ENCODE measurements at places on chromosomes 2 and 18.

DNA sequence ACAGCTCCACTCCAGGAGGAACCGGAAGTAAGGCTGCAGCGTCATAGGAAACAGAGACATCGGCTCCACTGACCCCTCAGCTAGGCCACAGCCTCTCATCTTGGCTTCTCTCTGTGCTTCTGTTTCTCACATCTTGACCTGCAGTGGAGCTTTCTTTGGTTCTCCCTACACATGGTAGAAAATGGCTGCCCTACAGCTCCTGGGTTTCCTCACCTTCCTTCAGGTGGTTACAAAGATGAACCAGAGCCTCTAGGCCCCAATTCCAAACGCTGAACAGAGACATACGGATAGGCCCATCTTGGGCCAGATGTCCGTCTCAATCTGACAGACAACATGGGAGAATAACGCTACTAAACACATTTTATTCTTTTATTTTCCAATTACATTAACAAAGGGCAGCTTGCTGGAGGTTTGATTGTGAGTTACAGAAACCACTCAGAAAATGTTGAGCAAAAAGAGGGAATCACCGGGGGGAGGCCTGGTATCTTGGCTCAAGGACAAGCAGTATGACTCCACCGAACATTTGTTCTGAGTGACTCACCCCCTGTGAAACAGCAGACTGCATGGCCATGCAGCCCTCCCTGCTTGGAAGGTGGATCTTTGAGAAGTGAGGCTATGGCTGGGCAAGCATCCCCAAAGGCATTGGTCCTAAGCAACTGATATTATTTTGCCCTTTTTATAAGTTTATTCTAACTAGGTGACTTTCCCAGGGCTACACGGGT is 303.5 kb downstream of the CDCA7 start:
- DNase-seq: no peak

DNA sequence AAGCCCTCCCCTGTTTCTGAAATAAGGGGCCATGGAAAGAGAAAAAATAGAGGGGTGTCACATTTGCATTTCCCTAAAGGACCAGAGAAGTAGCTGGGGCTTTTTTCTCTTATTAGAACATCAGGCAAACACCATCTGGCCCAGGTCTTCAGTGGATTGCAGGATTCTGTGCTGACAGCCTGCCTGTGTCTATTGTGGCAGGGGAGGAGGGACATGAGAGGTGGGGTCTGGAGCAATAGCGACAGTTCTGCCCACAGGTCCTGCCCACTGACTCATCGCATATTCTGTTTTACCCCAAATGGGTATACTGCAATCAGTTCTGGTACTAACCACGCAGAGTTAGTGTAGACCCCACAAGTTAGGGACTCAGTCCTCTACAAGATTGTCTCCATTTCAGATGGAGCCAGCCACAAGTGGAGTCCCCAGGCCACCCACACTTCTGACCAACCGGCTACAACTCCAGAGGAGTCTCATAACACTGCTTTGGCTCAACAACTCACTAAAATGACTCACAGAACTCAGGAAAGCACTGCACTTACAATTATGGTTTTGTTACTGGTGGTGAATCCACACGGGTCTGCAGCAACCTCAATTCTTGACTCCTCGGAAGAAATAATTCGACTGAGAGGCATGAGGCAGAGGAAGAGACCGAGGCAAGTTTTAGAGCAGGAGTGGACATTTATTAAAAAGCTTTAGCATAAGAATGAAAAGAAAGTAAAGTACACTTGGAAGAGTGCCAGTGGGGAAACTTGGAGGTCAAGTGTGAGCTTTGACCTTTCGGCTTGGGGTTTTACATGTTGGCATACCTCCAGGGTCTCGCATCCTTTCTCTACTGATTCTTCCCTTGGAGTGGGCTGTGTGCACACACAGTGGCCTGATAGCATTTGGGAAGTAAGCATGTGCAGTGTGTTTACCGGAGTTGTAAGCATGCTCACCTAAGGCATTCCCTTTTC is 146.4 kb upstream of the SPATS2L start:
- no peak for DNase-seq

GRCh38 chr2:71453404-71454220 is at the start of gene DYSF:
Gene DYSF, plus strand, starts transcription at chr2:71453561.
- no peak for DNase-seq

- DNase-seq: no peak
Measured at GRCh38 chr2:158079672-158080071, 22.0 kb upstream of the UPP2 start.

DNA sequence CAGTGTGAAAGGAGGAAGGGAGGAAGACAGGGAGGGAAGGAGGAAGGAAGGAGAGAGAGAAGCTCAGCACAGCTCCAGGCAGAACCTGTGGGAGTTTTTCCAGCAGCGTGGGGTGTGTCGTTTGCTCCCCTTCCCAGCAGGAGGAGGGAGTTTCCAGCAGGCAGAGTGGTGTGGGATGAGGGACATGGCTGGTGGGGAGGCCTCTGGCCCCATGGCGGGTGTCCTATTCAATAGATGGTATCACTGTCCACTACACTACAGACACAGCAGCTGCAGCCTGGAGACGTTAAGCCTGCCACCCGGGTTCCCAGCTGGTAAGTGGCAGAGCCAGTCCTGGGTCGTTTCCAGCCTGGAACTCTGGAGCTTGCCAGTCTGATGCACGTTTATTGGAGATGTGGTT is 44.7 kb downstream of the GLI2 start:
- no peak for DNase-seq

GRCh38 chr2:12619975-12620374 is 96.8 kb upstream of the TRIB2 start:
- DNase-seq: no peak

DNA sequence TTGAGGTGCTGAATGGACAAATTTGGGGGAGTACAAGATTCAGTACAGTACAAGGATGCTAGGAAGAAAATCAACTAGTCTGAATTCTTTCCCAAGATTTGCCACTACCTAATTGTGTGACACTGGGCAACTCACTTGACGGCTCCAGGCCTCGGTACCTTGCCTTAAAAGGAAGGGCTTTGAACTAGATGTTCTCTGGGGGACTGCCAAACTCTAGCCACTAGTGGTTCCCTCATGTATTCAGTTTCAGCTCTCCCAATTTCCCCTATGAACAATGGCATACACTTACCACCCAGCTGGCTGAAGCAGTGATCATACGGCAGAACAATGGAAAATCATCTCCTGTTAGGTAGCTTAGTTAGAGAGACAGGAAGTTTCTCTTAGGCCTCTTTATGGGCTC is 73.4 kb downstream of the VWC2L start:
- DNase-seq: no peak

- no peak for DNase-seq
Measured at GRCh38 chr18:48569915-48570264, 31.1 kb downstream of the CTIF start.

DNA sequence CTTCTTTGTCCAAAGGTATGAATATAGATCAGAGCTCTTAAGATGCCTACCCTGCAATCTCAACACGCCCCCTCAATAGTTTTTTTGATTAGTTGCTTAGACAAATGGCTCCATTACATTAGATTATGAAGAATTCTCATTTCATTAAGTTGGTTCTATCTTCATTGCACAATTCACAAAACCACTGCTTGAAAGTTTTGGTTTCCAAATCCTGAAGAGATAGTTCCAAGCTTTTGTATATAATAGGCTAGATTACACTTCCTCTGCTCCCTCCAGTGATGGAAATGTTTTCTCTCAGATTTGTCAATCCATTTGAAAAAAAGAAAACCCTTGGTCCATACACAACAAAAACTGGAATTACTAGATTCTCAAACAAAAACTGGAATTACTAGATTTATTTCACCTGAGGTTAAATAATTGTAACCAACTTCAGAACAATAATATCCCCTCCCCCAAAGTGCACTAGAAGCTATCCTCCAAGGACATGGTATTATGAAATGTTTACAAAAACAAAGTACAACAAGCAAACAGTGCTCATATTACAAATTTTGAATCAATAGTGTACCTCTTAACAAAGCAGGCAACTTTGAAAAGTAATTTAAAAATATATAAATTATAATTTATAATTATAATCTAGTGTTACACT is 6.8 kb upstream of the TLK1 start:
- no peak for DNase-seq

- no peak for DNase-seq
Measured at GRCh38 chr2:95292623-95293260, 4.4 kb upstream of the KCNIP3 start.

GRCh38 chr2:199131136-199131655 is 326.5 kb downstream of the SATB2 start:
- no peak for DNase-seq

- no peak for DNase-seq
Measured at GRCh38 chr2:192978395-192978794, 783.7 kb upstream of the TMEFF2 start.

DNA sequence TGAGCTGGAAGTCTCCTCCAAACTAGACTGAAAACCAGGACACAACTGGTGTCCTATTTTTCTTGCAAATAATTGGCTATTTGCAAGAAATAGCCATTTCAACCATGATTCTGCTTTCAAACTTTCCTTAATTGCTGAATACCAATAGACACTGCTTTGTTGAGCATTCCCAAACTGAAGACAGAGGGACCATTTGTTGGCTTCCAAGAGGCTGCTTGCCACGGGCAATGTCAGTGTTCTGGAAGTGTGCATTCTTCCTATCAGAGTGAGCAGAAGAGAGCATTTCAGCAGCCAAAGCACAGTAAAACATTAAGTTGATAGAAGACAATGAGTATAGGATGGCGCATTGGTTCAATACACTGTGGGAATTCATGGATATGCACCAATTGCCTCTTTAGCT is 360.5 kb upstream of the RGPD4 start:
- no peak for DNase-seq

DNA sequence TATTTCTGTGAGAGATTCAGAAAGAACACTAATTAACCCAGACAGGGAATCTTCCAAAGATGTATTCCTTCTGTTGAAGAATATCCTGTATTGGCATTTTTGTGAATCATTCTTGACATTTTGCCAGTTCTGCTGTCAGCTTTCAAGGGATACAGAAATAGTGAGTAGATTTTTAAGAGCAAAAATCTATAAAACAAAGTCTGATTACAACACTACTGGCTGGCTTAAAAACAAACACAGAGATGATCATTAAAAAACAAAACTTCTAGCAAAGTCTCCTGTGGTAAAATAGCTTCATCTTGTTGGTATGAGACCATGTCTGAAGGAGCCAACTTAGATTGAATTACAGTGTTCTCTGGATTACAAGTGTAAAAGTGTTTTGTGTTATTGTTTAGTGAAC is 866.3 kb upstream of the KLHL29 start:
- no peak for DNase-seq

- DNase-seq: no peak
Measured at GRCh38 chr2:215540658-215541057, 104.8 kb upstream of the FN1 start.
